ENCODE measurements at places on chromosomes 2 and 18.

DNA sequence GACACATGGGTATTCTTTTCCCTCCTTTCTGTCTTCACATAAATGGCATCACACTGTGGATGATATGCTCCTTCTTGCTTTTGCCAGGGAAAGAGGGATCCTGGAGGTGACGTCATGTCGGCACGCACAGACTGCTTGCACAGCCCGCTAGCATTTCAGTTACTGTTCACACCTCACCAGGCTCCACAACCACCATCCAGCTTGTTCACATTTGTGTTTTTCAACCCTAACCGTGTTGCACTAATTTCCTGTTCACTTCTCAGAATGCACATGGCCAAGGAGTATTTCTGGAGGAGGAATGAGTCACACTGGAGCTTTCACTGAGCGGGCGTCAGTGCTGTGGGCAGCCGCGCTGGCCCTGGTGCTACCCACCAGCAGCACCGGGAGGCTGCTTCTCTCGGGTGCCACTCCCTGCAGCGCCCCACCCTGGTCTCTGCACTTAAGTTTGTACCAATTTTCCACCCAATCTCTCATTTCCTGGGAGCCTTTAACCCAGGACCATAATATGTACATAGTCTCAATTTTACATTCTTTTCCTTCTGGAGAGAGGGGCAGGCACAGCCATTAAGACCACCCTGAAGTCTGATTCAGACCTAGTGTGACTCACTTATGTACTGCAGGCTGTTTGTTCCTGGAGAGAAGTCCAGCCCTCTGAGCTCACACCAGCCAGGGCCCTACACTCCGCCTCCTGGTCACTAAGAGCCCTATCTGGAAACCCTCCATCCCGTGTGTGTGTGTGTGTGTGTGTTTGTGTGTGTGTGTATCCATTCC, 65.1 kb downstream of the MBP start:
- peak; percentile 55 for DNase-seq

GRCh38 chr18:14941256-14941655, 193.3 kb downstream of the ANKRD30B start:
- no peak for DNase-seq

DNA sequence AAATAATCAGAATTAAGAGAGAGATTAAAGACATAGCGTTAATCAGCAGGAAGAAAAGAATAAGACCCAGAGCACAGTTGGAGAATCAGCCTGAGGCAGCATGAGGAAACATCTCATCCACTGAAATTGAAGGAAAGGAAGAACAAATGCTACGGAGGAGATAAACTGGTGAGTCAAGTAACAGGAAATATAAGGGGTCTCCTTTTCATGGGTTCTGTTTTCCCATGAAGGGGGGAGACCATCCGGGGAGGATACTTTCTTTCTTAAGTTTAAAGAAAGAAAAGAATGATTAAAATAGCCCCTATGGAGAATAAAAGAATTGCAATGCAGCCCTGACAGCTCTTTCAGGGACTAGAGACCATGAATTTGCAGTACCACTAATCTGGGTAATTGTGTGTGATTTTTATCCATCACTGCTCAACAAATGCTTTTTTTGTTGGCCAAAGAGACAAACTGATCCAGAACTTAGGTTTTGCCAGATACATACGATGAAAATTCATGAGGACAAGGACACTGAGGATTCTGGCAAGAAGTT, 17.7 kb downstream of the ROCK2 start:
- no peak for DNase-seq

DNA sequence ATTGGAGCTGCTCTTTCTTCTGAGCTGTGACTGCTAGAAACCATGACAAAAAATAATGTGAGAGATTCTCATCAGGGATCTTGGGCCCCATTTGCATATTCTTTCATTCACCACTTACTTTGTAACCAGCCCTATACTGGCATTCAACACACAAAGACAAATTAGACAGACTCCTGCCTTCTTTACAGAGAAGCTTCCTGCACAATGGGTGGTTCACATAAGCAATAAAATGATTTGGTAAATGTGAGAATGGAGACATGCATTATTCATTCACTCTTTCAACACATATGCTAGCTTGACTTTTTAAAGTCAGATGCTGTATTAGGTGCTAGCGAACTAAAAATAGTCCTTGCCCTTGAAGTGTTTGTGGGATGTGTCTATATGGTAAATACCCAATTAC, 174.4 kb downstream of the NCKAP5 start:
- DNase-seq = no peak

DNA sequence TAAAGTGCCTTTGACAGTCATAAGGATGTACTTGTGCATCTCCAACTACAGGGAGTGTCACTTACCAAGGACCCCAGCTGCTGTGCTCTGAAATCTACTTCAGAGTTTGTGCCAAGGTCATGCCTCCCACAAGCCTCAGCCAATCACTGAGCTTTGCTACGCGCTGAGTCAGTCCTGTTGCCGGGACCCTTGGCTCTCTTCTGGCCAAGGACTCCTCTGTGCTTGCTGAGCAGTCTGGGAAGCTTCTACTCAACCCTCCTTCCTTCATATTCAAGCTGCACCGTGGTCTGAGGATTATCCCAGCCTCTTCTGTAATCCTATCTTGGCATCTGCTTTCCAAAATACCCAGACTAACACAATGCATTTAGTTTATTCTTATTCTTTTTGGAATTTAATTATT, 398.9 kb upstream of the FANCL start:
- DNase-seq = no peak

DNA sequence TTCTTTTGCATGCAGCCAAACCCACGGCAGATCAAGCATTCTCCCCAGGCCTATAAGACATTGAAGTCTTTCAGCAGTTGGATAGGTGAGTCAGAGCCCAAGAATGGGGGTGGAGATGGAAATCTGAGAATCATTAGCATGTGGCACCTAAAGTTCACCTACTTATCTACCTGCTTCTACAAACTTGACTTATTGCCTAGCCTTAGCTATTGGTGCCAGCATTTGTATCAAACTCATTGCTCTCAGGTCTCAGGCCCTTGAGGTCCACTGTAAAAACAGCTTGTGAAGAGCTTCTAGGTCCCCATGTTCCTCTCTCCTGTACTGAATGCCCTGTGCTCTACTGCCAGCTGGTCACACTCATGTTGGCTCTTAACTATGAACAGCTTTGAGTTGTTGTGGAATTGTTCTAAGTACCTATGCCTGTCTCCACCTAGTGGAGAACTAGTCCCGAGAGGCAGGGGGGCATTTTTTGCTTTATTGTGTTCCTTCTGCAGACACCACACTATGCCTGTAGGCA, 278.4 kb upstream of the SPRED2 start:
- DNase-seq = no peak

Measured in stimulated activated CD8-positive, alpha-beta memory T cell treated with anti-CD3 and anti-CD28 coated beads, Interleukin-15, amount 100 ng/mL, for 4 hours (primary cell).